ENCODE measurements at places on chromosomes 1 and 21.

- DNase-seq, result no peak
These were observed 91.2 kb upstream of the SLC45A1 start for GRCh38 chr1:8226747-8227146.

DNA sequence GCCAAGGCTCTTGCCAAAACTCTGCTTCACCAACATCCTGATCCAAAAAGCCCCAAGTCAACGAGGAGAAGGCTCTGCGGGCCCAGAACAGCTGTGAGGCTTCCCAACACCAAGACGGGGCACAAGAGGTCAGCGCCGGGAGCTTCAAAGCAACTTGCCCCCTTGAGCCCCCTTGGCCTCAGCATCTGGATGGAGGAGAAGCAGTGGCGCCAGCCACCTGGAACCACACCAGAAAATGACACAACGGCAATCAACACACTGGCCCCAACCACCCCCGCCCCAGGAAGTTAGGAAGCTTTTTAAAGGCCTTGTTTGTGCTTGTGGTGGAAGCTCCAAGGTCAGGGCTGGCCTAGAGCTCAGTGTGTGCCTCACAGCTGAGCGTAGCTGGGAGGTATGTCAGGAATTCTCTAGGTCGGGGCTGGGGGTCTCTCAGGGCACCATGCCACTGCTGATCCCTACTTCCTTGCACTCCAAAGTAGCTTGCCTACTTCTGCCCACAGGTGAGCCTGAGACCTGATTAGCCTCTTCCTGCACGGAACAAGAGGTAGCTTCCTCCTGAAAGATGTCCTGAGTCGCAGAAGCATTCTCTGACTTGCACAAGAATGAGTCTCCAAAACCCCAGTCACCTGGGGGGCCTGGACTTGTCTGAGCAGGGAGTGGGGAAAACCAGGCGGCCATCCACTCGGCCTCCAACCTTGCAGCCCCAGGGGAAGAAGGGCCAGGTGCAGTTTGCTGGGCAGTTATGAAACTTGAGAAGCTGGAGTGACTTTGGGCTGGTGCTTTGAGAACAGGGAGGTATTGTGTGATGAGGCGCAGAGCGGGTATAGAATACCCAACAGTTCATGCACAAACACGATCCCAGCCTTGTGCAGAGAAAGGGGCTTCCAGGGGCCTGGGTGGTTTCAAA lies 9.7 kb upstream of the SRP9 start:
- no peak for DNase-seq

DNA sequence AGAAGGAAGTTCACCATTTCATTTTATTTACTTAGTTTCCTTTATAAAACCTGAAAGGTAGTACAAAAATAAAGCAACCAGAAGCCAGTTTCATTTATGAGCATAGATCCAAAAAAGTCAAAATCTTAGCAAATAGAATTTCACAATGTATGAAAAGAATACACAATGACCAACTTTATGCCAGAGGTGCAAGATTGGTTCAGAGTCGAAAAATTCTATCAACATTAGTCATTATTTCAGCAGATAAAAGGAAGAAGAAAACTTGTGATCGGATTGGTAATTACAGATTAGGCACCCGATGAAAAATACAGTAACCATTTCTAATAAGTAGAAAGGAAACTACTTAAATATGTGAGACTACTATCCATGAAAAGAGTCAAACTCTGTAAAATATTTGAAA lies 89.1 kb downstream of the ITSN1 start:
- DNase-seq, result no peak

- DNase-seq, result no peak
These were observed 80.6 kb downstream of the CACHD1 start for GRCh38 chr1:64550510-64550909.

DNA sequence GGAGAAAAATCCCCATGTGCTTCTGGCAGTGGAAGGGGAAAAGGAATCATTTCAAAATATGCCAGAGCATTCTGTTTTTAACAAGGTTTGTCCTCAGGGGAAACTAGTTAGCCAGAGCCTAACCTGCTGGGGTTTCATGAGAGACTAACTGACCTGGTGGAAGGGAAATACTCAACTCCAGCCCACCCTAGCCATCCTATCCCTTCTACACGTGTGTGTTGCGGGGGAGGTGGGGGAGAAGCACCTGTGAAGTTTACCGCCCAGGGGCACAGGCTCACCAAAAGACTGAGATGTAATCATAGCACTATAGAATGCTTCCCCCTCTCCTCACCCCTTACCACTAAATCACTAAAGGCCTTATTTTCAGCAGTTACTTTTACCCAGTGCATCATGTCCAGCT lies 139.5 kb downstream of the GRIK3 start:
- DNase-seq, result no peak

- DNase-seq, result no peak
These were observed 499.9 kb downstream of the NUF2 start for GRCh38 chr1:163821679-163822078.

DNA sequence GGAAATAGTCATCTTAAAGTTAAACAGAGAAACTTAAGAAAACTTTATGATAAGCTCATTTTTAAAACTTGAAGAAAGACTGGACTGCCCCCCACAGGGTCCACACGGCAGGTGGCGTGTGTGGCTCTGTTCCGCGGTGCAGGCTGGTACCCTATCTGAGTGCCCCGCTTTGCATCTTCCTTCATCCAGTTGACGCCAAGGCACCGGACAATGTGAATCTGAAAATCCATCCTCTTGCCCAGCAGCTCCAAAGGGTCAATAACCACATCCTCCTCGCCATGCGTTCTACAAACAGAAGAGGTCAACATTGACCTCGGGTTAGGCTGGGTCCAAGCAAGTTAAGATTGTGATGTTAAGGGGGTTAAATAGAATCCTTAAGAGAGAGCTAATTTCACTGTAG lies 54.5 kb downstream of the SCCPDH start:
- no peak for DNase-seq

GRCh38 chr1:93704052-93704451 lies 22.4 kb upstream of the BCAR3 start:
- DNase-seq, result no peak

- DNase-seq, result no peak
These were observed 6.2 kb downstream of the BECN2 start for GRCh38 chr1:241963722-241964121.

- DNase-seq, result no peak
These were observed 8.1 kb upstream of the PRELP start for GRCh38 chr1:203467550-203467921.

- no peak for DNase-seq
These were observed 108.2 kb downstream of the NBPF12 start for GRCh38 chr1:147046189-147046862.

DNA sequence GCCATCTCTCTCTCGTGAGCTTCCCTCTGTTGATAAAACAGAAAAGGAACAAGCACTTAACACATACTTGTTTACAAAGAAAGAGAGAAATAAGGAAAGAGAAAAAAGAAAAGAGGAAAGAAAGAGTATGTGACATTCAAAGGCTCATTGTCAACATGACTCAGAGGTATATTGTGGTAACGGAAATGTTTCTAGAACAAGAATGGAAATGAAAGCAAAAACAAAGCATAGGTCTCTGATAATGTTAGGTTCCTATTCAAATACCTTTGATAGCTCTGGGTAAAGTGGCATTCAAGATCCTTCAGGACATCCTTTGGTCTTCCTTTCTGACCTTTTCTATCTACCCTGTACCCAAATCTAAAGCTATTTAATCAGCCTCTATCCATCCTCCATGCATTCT lies 67.4 kb upstream of the DMRTA2 start:
- DNase-seq, result no peak

GRCh38 chr1:39640861-39641260 lies 1.4 kb upstream of the HEYL start:
- no peak for DNase-seq

GRCh38 chr1:21607549-21608529 lies 61.3 kb downstream of the RAP1GAP start:
- DNase-seq, result peak; percentile 100

GRCh38 chr21:38495696-38496095 lies 2.6 kb downstream of the ERG start:
- no peak for DNase-seq

GRCh38 chr1:83954166-83954823 lies 44.6 kb downstream of the TTLL7 start:
- DNase-seq, result peak; percentile 27

DNA sequence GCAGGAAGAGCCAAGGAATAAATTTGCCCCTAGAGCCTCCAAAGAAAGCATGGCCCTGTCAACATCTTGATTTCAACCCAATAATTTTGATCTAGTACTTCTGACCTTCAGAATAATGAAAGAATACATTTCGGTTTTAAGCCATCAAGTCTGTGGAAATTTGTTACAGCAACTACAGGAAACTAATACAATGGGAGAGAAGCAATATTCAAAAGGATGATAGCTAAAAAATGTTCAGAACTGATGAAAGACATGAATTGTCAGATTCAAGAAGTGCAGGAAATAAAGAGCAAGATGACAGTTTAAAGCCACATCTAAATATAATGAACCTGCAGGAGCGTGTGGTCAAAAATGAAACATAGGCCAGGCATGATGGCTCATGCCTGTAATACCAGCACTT lies 24.8 kb upstream of the IFFO2 start:
- DNase-seq, result no peak

- no peak for DNase-seq
These were observed 281.9 kb upstream of the ADAMTS5 start for GRCh38 chr21:27248814-27249213.

DNA sequence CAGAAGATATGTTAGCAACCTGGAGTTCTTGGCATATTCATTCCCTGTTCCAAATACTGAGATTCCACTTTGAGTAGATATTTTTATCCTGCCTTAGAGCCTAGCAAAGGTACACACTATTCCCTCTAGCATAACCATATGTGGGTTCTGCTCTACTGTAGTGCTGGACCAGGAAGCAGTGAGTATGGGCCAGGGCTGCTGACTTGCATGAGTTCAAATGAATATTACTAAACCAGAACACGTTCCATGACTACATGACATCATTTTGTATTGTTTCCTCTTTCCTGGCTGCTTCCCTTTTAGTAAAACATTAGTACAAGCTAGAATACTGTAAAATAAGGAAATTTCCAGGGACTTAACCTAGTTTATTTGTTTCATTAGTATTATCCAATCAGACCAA lies 41.1 kb downstream of the TNFSF18 start:
- DNase-seq, result no peak

GRCh38 chr1:204084247-204084772 lies 11.4 kb downstream of the SOX13 start:
- DNase-seq, result peak; percentile 81

DNA sequence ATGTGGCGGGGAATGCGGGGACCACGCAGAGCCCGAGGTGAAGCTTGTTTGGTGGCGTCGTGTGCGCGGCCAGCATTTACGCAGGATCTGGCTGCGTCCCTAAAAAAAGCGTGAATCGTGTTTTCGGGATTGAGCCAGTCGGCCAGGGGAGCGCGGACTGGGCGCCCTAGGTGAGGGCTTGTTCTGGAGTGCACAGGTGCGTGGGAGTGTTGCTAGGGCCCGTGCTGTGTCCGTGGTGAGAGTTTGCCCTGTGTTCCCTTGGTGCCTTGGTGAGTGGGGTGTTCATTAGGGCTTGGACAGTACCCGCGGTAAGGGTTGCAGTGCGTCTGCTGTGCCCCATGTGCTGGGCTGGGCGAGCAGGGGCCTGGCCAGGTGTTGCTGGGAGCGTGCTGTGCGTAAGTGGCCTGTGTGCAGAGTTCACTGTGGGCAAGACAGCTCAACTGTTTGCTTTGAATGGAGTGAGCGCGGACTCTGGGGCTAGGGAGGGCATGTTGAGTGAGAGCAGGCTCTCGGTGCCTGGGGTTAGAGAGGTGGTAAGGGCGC lies 673 bp downstream of the CD46 start:
- no peak for DNase-seq

DNA sequence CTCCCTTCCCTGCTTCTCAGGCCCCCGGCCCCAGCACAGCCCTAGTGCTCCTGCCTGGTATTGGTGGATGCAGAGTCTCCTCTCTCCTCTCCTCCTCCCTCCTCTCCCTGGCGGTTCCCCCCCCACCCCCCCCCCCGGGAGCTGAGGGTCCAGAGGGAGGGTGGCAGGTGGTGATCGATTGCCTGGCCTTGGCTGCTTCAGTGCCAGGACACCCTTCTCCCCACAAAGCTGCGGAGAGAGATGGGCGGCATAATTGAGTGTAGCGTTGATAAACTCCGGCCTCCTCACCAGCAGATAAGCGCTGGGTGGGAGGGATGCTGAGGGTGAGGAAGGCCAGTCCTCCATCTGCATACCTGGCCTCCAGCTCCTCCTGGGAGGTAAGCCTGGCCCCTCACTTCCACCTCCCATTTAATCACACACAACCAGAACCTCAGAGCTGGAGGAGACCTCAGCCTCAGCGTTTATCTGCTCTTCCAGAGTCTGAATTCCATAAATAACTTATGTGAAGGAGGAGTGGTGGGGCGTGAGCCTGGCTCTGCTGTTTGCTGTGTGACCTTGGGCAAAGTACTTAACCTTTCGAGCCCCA lies 60.8 kb downstream of the LRRN2 start:
- no peak for DNase-seq

DNA sequence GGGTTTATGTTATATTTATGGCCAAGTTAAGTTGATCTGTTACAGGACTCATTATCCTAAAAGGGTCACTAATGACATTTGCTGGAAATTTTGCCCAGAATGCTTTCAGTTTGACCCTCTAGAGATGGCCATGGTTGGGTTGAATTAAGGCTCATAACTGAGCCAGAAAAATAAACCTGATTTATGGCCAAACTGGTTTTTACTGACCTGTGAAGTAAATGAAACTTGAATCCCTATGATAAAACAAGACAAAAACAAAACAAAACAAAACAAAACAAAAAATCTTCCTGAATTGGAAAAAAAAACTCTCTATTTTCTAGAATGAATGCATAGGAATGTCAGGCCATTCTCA lies 72.5 kb upstream of the CLDN14 start:
- no peak for DNase-seq

GRCh38 chr1:156257711-156258110 lies 9.9 kb upstream of the PAQR6 start:
- DNase-seq, result no peak

DNA sequence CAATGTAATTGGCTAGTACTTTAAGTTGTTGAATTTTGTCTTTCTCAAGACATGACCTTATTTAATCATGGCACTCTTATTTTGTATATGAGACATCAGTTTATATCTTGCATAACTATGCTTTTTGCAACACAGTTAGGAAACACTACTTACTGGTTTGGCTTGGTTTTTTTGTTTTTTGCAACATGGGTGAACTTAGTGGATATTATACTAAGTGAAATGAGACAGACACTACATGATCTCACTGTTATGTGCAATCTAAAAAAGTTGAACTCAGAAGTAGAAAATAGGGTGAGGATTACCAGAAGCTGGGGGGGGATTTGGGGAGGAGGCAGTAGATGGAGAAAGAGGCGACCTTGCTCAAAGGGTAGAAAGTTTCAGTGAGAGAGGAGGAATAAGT lies 132.1 kb downstream of the PLA2G4A start:
- DNase-seq, result no peak

- DNase-seq, result peak; percentile 27
These were observed 62.2 kb upstream of the SLC44A3 start for GRCh38 chr1:94757931-94758330.

- peak; percentile 15 for DNase-seq
These were observed 87.2 kb upstream of the MAP1LC3C start for GRCh38 chr1:242086093-242086492.

GRCh38 chr1:192357924-192358323 lies 41.1 kb downstream of the RGS21 start:
- no peak for DNase-seq

- no peak for DNase-seq
These were observed 15.3 kb upstream of the TMCO2 start for GRCh38 chr1:40232444-40232843.
